ENCODE measurements at places on chromosomes 5 and 9. TPM values are rescaled to one million over a fixed set of nuclear protein-coding genes. Genes with fewer than 3 reads are reported as not detected.
A peak's percentile ranks its signal among the peaks of the same experiment; 100 is the strongest.

DNA sequence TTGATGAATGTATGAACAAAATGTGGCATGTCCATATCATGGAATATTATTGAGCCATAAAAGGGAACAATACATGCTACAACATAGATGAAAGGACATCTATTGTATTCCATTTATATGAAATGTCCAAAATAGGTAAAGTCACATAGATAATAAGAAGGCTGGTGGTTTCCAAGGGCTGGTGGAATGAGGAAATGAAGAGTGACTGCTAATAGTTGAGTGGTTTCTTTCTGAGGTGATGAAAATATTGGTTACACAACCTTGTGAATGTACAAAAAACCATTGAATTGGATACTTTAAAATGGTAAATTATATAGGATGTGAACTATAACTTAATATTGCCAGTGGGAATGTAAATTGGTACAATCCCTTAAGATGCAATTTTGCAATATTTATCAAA lies 5.2 kb downstream of the ARSB start:
- peak overlapping the region; percentile 49 for H3K27ac ChIP-seq
- DNase-seq = no peak
- peaks cover 12% of the 10 kb centered on the region for H3K36me3 ChIP-seq
- H3K4me1 ChIP-seq = peaks cover 39% of the 10 kb centered on the region
- H3K4me3 ChIP-seq = no peak overlapping the region

DNA sequence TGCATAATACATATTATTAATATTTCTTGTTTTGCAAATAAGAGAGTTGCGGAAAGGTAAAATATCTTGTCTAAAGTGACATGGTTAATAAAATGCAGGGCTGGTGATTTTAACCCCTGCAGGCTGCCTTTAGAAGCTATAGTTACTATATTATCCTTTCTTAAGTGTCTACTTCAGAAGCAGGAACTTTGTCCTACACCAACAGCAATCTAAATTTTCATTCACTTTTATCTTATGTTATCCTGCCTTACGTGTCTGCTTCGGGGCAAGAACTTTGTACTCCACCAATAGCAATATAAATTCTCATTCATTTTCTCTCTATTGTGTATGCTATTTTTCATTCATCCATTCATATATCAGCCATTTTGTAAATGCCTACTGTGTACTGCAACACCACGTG lies 719.5 kb downstream of the TLR4 start:
- H3K27ac ChIP-seq = no peak overlapping the region
- H3K4me1 ChIP-seq = no peaks in the 10 kb centered on the region
- no peaks in the 10 kb centered on the region for H3K36me3 ChIP-seq
- no peak for DNase-seq
- H3K4me3 ChIP-seq = no peak overlapping the region
- H3K27me3 ChIP-seq = no peaks in the 10 kb centered on the region

DNA sequence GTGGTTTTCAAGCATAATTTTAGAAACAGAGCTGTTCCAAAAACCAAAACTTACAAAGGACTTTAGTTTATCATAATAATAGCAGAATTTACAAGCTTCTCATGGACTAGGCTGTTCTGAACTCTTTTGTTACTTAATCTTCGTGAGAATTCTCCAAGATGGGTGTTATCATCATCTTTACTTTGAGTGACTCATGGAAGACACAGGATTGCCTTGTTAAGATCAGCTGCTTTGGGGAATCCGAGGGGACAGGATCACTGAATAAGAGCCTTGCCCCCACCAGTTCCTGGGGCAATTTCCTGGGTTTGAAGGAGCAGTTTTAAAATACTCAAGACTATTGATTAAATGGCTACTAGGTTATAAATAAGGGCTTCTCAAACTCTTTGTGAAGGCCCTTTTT lies 80.5 kb downstream of the CFAP90 start:
- DNase-seq = no peak
- H3K27ac ChIP-seq = no peak overlapping the region
- no peaks in the 10 kb centered on the region for H3K4me1 ChIP-seq
- H3K4me3 ChIP-seq = no peak overlapping the region
- peaks cover 5% of the 10 kb centered on the region for H3K27me3 ChIP-seq

- peaks cover 38% of the 10 kb centered on the region for H3K36me3 ChIP-seq
- no peaks in the 10 kb centered on the region for H3K27me3 ChIP-seq
- no peak overlapping the region for H3K4me3 ChIP-seq
- peaks cover 36% of the 10 kb centered on the region for H3K4me1 ChIP-seq
- DNase-seq = no peak
Measured at GRCh38 chr5:40332970-40333369, 346.7 kb upstream of the PTGER4 start.

GRCh38 chr5:159104051-159104651 lies 4.4 kb upstream of the EBF1 start:
- H3K4me3 ChIP-seq = no peak overlapping the region
- DNase-seq = no peak
- peaks cover 76% of the 10 kb centered on the region for H3K27me3 ChIP-seq
- H3K27ac ChIP-seq = no peak overlapping the region

DNA sequence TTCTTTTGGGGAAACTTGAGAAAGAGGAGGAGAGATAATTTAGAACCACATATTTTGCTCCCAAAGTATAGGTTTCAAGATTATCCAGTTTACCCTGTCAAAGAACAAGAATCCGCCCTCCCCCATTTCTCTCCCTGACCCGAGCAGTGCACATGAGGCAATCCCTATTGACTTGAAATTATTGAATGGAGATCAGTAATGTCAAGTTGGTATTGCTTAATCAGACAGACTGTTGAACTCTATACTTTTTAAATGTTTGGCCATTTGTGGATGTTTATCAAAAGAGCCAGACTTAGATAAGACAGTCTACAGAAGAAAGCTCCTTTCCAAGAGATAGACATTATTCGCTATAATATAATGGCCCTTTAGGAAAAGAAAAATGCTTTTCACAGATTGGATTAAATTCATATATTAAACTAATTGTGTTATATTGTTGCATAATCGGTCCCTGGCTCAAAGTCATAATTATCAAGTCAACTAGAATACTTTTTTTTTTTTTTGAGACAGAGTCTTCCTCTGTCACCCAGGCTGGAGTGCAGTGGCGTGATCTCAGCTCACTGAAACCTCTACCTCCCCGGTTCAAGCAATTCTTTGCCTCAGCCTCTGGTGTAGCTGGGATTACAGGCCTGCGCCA lies 5.3 kb downstream of the SLC25A25 start:
- no peak overlapping the region for H3K27ac ChIP-seq
- no peak overlapping the region for H3K4me3 ChIP-seq
- H3K4me1 ChIP-seq = peaks cover 43% of the 10 kb centered on the region
- no peaks in the 10 kb centered on the region for H3K27me3 ChIP-seq
- H3K36me3 ChIP-seq = peaks cover 39% of the 10 kb centered on the region

- H3K27me3 ChIP-seq = no peaks in the 10 kb centered on the region
- H3K36me3 ChIP-seq = no peaks in the 10 kb centered on the region
- H3K4me3 ChIP-seq = no peak overlapping the region
Measured at GRCh38 chr5:119795768-119796167, 166.4 kb downstream of the FAM170A start.

GRCh38 chr5:78698191-78698791 lies 49.7 kb upstream of the LHFPL2 start:
- DNase-seq = no peak
- H3K27me3 ChIP-seq = peaks cover 4% of the 10 kb centered on the region
- H3K27ac ChIP-seq = no peak overlapping the region
- H3K4me1 ChIP-seq = no peaks in the 10 kb centered on the region
- no peak overlapping the region for H3K4me3 ChIP-seq

- no peak overlapping the region for H3K27ac ChIP-seq
- no peaks in the 10 kb centered on the region for H3K36me3 ChIP-seq
- no peak overlapping the region for H3K4me3 ChIP-seq
Measured at GRCh38 chr5:118533156-118533555, 455.2 kb downstream of the DTWD2 start.

DNA sequence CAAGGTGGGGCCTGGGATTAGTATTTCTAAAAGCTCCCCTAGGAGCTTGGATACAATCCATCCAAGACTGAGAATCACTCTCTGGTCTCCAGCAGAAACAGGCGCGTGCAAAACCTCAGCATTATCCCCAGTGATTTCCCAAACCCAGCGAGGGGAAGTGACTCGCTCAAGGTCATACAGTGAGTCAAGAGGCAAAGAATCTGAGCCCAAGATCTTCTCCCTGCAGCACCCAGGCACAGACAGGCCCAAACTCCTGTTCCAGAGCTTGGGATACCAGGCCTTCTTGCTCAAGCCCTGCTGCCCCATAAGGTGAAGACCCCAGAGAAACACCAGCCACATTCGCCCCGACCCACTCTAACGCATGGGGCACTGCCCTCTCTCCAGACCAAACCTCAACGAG lies 33.2 kb downstream of the SHB start:
- peaks cover 2% of the 10 kb centered on the region for H3K4me1 ChIP-seq
- H3K27ac ChIP-seq = no peak overlapping the region
- H3K4me3 ChIP-seq = no peak overlapping the region
- H3K27me3 ChIP-seq = no peaks in the 10 kb centered on the region
- DNase-seq = no peak
- no peaks in the 10 kb centered on the region for H3K36me3 ChIP-seq

DNA sequence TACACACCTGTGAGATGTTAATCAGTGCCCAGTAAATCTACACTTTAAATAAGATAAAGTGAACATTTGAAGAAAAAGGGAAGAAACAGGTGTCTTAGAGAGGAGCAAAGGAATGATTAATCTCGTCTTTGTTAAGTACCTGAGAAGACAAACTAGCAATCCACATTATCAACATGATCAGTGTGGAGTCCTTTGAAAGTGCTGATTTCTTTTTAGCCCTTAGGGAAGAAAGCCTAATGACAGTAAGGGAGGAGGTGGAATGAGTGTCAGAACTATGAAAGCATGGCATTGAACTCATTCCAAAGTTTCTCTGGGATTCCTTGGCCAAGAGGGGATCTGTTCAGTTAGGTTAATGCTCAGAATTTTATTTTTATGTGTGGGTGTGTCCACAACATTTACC lies 1109.0 kb upstream of the ACO1 start:
- no peak for DNase-seq
- no peak overlapping the region for H3K4me3 ChIP-seq
- H3K27ac ChIP-seq = no peak overlapping the region
- H3K36me3 ChIP-seq = no peaks in the 10 kb centered on the region

DNA sequence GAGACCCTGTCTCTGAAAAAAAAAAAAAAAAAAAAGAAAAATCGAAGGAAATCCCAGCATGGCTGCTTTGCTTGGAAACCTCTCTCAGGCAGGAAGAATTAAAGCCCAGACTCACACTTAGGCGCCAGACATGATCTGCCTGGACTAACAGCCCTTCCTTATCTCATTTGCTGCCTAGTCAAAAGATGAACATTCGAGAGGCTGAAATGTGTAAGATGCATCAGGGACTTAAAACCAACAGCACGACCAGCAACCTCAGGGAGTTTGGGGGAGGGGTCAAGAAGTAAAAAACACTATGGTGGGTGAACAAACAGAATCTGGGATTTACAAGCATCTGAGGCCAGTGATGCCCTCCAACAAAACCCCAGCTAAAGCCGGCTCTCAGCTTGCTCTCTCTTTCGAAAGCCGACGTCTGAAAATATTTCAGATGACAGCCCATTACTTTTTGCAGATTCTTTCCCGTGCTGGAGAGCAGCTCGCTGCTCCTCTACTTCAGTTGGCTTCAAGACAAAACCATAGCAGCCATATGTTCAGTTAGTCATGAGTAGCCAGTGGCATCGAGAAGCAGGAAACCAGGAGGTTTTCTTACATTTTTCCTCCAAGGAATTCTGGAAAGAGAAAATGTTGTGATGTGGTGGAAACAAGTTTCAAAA lies 249.9 kb downstream of the MARCHF11 start:
- H3K36me3 ChIP-seq = no peaks in the 10 kb centered on the region
- DNase-seq = no peak
- H3K27me3 ChIP-seq = no peaks in the 10 kb centered on the region
- H3K4me3 ChIP-seq = no peak overlapping the region
- no peak overlapping the region for H3K27ac ChIP-seq

DNA sequence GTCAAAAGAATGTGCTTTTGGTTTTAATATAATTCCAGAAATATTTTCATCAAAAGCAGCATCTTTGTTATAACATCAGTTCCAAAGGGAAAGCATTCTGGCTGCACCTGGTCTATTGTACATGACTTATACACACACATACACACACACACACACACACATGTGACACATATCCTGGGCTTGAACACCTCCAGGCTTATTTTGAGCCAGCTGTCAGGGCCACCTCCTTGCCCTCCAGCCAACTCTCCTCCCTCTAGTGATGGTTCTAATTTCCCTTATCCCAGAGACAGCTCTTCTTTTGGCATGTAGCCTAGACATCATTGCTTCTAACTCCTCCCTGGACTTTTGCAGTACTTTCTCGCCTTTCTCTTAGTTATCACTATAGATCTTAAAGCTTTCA lies 115.0 kb downstream of the PIK3R1 start:
- peaks cover 23% of the 10 kb centered on the region for H3K27me3 ChIP-seq
- H3K4me3 ChIP-seq = no peak overlapping the region

DNA sequence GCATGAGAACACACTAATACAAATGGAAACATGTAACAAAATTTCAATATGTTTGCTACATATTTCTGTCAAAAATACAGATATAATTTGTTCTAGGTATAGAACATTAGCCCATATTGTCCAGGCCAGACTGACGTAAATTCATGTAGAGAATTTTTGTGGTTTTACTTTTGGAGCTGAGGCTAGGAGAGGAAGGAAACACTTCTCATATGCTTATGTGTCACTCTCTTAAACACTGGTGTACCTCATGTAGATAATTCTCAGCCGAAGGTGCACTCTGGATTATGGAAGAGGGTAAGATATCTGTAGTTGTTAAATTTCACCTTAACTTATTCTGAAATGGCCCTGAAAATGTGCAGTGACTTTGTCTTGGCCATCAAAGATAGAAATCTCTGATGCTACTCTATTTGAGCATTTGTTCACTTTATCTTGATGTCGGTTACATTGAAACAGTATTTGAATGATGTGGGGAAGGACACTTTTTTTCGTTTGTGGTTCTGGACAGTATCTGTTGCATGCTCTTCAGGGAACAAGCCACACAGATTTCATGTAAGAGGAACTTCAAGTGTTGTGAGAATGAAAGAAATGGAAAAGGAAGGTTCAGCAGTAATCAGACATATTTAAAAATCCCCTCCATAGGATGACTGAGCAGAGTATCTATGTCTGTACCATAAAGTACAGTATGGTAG lies 202.7 kb downstream of the SPATA31D1 start:
- no peaks in the 10 kb centered on the region for H3K36me3 ChIP-seq
- DNase-seq = no peak
- no peaks in the 10 kb centered on the region for H3K27me3 ChIP-seq
- H3K27ac ChIP-seq = no peak overlapping the region
- H3K4me1 ChIP-seq = no peaks in the 10 kb centered on the region

GRCh38 chr9:33698267-33698666 lies 97.1 kb upstream of the PRSS3 start:
- H3K36me3 ChIP-seq = no peaks in the 10 kb centered on the region
- no peak overlapping the region for H3K27ac ChIP-seq
- DNase-seq = no peak

The RAI14 gene
- total RNA-seq = 4.0 TPM

The ZNF189 gene
- 11.0 TPM for total RNA-seq

The CCDC171 gene
- total RNA-seq = 1.8 TPM

The HRH2 gene
- total RNA-seq = 34.3 TPM

The DMRTA1 gene
- not detected for total RNA-seq

The BNC2 gene
- not detected for total RNA-seq

The ADAMTS19 gene
- not detected for total RNA-seq

The SNAPC3 gene
- 34.7 TPM for total RNA-seq

Measured in activated T-helper 2 cell treated with anti-CD3 and anti-CD28 coated beads, Interferon-gamma antibody, Interleukin-2, Interleukin-4, amounts not matched to agents 10 μg/mL and 5 μg/mL and 100 μg/mL, durations not matched to agents 14 hours and 24 hours and 36 hours (primary cell).